COR-L47 (cell line): ENCODE measurements at places on chromosomes 7 and 10.

GRCh38 chr7:121219026-121219425 is 109.8 kb upstream of the WNT16 start:
- no peak for DNase-seq

DNA sequence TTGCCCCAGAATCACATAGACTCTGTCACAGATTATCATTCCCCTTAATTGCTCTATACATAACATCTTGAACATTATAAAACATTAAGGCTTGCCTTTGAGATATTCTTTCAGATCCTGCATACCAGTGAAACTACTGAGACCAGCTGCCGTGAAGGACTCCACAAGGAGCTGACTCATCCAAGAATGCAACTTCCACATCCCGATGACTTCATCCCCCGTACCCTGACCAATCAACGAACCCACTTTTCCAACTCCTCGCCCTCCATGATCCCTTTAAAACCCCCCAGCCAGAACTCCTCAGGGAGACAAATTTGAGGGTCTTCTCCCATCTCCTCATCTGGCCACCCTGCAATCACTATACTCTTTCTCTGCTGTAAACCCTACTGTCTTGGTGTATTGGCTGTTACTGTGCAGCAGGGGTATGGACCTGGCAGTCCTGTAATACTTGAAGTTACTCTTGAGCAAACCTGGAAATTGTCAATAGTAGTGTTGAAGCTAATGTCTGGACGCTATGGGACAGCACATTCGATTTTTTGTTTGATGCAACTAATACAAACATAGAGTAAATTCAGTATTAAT is 49.8 kb downstream of the HTR5A start:
- no peak for DNase-seq

DNA sequence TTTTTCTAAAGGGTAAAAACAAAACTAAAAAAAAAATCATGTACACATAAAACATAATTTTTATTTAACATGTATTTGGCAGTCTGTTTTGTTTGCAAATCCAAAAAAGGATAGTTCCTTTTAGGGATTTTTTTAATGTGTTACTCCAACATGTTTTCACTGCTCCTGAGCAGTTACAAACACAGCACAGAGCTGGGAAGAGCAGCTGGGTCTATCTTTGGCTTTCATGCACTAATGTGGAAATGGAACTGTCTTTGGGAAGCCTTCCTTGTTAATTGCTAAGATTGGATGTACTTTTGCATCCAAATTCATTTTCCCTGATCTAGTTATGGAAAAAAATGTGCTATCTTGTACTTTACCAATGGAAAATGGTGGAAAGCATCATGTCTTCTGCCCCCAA is 1035.1 kb downstream of the CNTNAP2 start:
- DNase-seq: peak; percentile 21

DNA sequence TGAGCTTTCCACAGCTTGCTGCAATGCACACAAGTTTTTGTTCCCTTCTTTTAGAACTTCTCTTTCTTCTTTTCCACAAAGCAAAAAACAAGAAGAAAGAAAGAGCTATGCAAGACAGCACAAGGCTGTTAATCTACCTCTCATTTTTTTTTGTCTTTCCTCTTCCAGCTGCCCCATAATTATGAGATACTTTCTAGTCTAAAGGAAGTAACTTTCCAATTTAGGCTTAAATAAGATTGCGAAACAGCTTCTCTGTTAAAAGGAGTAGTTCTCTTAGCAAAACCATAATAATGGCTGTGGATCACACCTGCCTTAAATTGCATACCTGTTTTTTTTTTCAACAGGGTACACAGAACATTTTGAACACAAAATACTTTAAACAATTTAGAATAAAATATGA is 56.0 kb downstream of the NDUFB2 start:
- no peak for DNase-seq

DNA sequence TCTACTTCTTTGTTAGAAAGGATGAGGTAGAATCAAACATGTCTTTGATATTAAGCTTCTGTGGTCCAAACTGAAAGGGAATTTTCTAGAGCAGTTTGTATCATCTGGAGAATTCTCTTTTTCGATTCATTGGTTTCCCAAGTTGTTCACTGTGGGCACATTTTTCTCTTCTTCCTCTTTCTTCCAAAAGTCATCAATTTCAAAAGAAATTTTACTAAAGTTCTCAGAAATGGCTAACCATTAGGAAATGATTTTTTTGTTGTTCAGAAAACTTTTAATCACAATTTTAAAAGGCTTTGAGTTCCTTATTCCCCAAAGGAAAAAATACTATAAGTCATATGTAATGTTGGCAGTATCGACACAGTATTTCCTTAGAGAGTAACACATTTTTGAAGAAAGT is 28.3 kb upstream of the CCDC6 start:
- no peak for DNase-seq
